ENCODE measurements at places on chromosomes 6 and 20.

DNA sequence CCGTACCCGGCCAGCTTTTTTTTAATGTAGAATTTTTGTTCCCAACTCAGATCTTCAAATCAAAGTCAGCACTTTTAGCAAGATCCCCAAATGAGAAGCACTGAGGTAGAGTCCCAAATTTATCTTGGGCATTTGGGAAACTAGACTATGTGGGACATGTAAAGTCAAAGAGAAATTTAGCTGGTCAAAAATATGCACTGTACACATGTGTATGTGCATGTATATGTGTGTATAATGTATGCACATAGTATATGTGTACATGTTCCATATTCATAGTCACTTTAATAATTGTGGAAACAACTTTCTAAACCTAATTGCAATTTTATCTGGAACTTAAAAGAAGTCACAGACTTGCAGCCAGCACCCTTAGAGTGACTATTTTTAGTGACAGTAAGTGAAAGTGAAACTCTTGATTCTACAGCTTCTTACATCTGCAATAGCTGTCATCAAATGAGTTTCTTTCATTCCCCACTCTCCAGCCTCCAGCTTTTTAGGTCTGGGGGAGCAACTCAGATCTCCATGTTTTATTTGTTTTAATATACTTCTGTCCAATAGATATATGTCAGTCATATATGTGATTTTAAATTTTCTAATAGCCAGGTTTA lies 53.6 kb downstream of the CDC40 start:
- DNase-seq, result no peak

DNA sequence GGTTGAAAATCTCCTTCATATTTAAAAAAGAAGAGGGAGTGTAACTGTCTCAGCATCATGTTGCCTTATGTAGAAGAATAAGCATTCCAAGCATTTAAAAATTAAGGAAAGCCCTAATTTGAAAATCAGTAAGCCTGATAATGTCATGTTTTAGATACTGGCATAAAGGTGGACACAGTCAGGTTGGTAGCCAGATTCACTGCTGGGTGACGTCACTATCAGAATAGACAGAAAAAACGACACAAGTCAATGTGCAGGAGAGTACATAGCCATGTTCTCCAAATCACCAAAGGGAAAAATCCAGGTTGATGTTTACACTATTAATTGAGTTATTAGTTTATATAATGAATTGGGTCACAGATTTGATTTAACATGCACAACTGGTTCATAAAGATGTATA lies 50.8 kb upstream of the POU3F2 start:
- no peak for DNase-seq

GRCh38 chr20:37816726-37817125 lies 86.2 kb upstream of the VSTM2L start:
- DNase-seq, result no peak

GRCh38 chr6:89936177-89936576 lies 41.9 kb downstream of the GJA10 start:
- no peak for DNase-seq

- peak; percentile 97 for DNase-seq
Observed at GRCh38 chr20:47274401-47275108, 81.9 kb downstream of the ZMYND8 start.

DNA sequence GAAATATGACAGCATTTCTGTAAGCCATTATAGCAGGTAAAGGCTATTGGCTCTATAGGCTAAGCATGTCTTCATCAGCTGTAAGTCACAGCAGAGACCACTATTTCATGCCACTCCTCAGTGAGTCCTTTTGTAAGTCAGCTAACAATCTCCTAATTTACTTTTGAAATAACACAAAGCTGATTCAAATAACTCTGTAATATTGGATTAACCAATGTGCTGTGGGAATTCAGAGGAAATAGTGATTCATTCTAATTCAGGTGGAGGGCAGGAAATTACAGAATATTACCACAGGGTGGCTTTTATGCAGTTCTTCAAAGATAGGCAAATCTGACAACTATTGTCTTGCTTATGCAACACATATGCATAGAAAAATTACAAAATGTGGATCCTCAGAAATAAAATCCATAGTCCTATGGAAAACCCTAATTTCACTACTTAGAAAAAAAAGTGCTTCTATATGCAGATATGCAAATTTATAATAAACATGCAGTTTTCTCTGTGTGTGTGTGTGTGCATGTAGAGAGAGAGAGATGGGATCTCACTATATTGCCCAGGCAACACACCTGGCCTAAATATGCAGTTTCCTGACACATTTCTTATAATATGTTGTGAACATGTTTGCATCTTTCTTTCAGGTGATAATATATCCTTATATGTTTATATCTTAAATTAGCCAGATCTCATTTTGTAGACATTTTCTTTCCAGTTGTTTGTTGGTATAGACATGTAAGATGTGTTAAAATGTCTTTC lies 4.8 kb upstream of the SMIM28 start:
- peak; percentile 36 for DNase-seq

GRCh38 chr6:112251171-112251875 lies 3.0 kb downstream of the LAMA4 start:
- DNase-seq, result no peak

DNA sequence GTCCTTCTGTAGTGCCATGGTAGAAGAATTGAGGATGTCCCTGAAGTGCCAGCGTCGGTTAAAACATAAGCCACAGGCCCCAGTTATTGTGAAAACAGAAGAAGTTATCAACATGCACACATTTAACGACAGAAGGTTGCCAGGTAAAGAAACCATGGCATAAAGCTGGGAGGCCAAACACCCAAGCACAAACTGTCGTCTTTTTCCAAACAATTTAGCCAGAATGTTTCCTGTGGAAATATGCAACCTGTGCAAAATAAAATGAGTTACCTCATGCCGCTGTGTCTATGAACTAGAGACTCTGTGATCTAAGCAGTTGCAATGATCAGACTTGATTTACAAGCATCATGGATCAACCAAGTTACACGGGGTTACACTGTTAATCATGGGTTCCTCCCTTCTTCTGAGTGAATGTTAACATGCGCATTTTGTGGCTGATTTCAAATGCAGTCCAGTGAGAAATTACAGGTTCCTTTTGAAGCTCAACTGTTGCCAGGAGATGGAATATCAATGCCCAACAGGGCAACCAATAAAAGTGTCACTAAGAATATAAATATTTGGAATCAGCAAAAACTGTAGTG lies 674.9 kb downstream of the GRIK2 start:
- no peak for DNase-seq

GRCh38 chr20:59074456-59074855 lies 31.9 kb upstream of the PRELID3B start:
- peak; percentile 80 for DNase-seq

GRCh38 chr6:5827056-5827904 lies 179.4 kb downstream of the NRN1 start:
- no peak for DNase-seq

- peak; percentile 78 for DNase-seq
Observed at GRCh38 chr20:62238569-62239277, 402 bp downstream of the OSBPL2 start.

- DNase-seq, result no peak
Observed at GRCh38 chr6:81624453-81624852, 128.0 kb downstream of the TENT5A start.

GRCh38 chr6:42066156-42066675 lies 15.9 kb downstream of the TAF8 start:
- no peak for DNase-seq

GRCh38 chr6:66291905-66292304 lies 584.9 kb upstream of the EYS start:
- DNase-seq, result no peak

GRCh38 chr6:19715167-19715551 lies 122.0 kb upstream of the ID4 start:
- no peak for DNase-seq

- no peak for DNase-seq
Observed at GRCh38 chr6:44722736-44723135, 335.2 kb downstream of the CDC5L start.

DNA sequence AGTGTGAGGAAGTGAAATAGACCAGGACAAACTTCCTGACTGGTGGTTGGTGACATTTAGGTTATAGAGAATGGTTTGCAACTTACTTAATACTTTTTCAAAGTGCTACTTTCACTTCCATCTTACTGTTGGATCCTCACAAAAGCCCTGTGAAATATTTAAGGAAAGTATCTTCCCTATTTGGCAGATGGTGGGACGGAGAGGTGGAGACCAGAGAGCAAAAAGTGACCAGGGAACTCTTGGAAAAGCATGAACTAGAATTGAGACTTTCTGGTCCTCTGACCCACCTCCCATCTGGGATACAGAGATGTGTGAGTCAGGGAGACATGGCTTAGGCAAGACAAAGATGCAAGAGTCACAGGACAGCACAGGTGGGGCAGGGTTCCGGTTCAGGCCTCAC lies 3.0 kb downstream of the TRIM10 start:
- no peak for DNase-seq

DNA sequence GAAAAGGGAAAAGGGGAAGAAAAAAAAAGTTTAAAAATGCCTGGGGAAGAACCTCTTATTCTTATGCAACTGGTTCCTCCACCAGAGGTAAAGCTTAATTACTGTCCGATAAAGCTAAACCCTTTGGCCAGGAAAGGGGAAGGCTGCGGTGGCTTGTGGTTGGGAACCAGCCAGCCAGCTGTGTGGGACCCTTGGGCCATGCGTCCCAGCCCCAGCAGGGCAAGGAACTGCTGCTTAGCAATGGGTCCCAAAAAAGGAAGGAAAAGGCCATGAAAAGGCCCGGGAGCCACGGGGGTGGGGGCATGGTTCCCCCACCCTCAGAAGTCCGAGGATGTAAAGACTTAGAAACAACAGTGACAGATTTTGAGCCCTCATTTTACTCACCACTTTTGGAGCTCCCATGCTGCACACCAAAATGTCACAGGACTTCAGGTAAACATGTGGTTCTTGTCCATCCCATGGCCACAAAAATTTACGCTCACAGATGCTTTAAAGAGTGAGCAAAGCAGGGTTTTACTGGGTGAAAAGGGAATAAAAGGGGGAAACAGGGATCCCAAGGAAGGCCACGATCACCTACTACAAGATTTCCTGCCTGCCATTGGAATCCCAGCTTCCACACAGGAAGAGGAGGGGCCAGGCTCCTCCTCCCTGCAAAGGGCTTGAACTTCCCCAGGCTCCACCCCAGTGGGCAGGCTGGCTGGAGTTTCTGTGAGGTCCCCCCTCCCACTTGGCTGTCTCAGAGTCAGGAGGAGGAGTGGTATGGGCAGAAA lies 1234.7 kb upstream of the GJE1 start:
- peak; percentile 5 for DNase-seq

DNA sequence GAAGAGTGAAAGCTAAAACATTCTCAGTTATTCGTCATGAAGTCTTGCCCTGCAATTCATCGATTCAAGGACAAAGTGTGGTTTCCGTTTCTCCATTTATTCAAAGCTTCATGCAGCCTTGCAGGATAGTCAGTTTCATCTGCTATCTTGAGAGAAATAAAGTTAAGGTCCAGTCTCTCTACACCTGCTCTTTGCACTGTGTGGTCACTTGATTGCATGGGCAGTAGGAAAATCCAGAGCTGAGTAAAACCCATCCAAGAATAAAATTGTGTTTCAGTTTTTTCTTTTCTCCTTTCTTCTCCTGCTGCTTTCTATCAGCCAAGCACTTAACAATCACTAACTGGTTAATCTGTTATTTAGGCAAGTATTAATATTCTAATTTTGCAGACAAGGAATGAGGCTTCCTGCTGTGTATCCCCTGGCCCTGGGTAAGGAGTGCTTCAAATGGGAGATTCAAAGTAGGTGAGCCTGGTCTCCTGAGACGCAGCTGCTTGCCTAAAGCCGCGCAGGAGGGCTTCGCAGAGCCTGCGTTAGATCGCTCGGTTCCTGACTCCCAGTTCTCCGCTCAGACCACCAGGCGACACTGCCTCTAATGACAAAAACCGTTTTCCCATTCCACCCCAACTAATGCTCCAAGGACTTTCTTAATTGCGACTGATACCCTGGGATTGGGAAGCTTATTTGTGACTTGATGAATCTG lies 808.3 kb downstream of the TFAP2A start:
- no peak for DNase-seq

- no peak for DNase-seq
Observed at GRCh38 chr6:166686317-166686716, 59.3 kb upstream of the RPS6KA2 start.

DNA sequence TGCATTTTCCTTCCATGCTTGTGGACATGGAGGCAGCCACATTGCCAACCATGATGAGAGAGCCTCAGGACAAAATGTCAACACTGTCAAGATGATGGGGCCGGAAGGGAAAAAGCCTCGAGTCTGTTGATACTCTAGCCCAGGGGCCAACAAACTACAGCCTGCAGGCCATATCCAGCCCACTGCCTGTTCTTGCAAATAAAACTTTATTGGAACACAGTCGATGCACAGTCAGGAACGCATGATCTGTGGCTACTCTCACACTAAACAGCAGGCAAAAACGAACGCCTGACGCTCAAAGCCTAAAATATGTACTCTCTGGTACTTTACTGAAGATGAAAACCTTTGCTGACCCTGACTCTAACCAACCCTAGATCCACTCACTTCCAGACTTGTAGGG lies 72.3 kb downstream of the BMP7 start:
- no peak for DNase-seq

DNA sequence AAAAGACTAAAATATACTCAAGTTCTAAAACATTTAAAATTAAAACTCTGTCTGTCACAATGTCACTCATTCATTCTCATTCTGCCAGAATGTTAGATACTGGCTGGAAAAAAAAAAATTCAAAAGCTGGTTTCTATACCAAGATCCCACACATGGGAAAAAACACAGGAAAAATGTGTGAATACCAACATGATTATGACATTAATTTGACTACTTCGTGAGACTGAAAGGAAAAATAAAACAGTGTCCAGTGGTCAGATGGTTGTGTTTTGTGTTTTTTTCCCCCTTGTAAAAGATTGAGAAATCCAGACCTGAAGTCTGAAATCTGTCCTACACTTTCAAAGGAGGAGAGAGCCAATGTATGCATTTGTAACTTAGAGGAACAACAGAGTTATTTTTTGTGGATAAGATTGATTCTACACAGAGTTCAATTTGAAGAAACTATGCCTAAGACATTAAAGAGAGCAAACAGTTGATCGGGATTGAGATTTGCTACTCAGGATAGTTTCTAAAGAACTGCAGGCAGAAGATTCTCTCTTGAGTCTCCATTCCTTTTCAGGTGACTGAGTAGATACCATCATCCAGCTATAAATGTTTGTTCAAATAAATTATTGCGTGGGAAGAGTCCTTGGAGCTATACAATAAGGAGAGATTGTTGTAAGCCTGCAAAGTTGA lies 39.2 kb upstream of the TXLNB start:
- DNase-seq, result no peak

DNA sequence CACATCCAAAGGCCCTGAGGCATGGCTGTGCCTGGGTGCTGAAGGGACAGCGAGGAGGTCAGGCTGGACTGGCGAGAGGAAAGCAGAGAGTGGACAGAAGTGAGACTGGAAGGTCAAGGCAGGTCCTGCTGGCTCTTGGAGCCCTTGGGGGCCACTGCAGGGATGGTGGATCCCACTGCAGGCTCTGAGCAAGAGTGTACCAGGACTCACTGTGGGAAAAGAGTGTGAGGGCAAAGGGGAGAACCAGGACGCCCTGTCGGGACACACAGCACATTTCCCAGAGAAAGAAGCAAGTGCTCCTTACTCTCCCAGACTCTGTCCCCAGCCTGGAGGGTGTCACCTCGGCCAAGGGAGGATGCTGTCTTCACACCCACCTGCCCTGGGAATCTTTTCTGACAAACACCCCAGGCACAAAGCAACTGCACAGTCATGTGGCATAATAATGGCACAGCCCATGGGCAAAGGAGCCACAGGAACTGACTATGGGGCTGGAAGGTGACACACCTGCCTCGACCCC lies 172.3 kb upstream of the CST7 start:
- DNase-seq, result no peak

GRCh38 chr6:37618916-37619590 lies 78.6 kb downstream of the MDGA1 start:
- no peak for DNase-seq
